ENCODE measurements at places on chromosomes 3 and 15. TPM values are rescaled to one million over a fixed set of nuclear protein-coding genes. Genes with fewer than 3 reads are reported as not detected.

Gene KBTBD13
- not detected for total RNA-seq

Gene INAFM2
- total RNA-seq, result 32.7 TPM

DNA sequence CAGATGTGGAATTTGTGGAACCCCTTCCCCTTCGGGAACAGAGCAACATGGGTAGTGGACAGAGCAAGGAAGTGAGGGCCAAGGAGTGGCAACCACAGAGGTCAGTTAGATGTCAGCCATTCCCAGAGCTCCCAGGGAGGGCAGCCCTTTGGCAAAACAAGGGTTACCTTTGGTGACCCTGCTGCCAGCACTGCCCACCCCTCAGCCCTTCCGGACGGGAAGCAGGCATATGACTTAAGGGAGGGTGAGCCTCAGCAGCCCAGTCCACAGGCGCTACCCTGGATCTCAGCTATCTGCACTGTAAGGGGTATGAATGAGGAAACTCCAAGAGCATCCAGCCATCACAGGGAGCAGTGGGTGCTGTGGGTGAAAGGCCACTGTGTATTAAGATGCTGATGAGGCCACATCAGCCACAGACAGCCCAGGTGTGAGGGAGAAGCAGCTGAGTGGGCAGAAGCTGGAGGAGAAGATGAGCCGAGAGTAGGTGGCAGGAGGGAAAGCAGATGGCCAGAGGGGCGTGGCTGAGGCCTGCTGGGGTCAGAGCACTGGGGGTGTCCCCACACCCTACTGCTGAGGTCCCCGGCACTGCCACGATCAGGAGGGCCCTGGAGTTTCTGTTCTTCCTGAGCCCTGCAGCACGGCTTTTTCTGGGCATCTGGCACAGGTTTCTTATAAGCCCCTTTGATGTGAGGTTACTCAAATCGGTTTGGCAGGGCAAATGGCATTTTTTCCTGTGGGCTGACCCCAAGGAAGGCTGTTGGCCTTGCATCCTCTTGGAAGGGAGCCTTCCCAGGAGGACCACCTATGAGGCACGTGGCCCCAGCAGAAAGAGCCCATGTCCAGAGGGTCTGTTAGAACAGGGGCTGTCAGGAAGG, 6.2 kb downstream of the PLA2G4D start:
- DNase-seq, result no peak

Gene TIGIT
- total RNA-seq, result not detected

DNA sequence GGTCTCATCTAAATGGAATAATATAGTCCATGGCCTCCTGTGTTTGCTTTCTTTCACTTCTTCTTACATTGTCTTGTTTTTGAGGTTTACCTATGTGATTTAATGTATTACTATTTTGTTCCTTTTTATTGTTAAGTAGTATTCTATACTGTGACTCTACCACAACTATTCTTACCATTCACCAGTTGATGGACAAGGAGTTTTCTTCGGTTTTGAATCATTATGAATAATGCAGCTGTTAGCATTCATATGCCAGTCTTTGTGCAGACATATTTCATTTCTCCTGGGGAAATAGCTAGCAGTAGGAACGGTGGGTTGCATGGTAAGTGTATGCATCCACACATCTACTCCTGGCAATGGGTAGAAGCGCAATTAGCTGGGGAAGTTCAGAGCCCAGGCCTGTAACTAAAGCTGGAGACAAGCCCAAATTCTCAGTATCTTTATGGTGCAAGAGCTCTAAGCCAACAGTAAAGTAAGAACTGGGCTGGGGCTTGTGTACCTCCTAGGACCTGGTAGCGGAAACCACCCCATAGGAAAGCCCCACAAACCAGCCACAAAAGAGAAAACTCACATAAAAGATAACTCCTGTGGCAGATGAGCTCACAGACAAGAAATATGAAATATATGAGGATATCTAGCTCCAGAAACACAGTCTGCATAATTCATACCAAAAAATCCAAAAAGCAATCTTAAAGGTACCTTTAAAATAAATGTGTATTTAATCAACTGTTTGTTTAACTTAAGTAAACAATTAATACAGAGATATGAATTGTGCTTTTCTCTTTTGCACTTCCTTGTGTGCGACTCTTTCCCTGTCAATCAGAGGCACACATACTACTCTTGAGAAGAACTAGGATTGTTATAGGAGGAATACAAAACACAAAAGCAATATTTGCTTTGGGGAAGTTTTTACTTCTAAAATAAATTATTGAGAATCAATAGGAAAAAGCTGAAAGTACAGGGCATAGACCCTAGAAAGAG, 2.7 kb upstream of the CSTA start:
- DNase-seq, result no peak

DNA sequence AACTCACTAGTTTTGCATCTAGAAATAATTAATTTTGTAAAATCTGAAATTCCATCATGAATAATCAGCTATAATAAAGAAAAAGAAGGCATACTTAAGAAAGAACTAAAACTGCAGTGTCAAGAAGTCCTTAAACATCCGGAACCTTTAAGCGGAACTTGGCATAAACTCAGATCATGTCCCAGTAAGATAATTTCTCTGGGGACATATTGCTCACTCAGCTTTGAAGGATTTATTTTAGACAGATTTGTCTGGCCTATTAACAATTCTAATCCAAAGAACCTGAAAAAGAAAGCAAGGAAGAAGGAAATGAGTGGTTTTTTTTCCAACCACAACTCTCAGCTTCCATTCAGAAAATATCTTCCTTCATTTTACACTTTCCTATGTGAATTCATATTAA, 850.3 kb downstream of the ROBO1 start:
- DNase-seq, result no peak

- no peak for DNase-seq
Measured at GRCh38 chr3:43236008-43236407, 50.3 kb upstream of the SNRK start.

DNA sequence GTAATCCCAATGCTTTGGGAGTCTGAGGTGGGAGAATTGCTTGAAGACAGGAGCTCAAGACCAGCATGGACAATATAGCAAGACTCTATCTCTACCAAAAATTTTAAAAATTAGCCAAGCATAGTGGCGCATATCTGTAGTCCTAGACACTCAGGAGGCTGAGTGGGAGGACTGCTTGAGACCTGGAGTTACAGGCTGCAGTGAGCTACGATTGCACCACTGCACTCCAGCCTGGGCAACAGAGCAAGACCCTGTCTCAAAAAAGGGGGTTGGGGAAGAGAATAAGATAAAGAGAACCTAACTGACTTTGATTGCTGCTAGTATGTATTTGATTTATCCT, 755 bp downstream of the CD200R1 start:
- no peak for DNase-seq

Gene SOX14
- total RNA-seq, result 0.23 TPM

Gene ATP8B4
- total RNA-seq, result 4.5 TPM

GRCh38 chr15:39855400-39855799, 64.7 kb downstream of the GPR176 start:
- DNase-seq, result no peak

DNA sequence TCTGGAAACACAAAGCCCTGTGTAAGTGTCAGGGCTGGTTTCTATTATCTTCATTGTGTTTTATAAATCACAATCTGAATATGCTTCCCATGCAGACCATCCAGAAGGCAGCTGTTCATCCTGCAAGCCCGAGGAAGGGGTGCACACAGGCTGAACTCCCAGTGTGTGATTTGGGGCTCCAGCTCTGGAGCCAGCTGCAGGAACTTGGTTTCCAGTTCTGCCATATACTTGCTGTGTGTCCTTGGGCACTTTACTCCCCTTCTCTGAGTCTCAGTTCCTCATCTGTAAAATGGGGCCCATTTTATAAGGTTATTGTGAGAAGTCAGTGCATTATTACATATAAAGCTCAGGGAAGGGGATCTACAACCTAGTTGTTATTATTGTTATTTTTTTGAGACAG, 22.6 kb downstream of the CYP8B1 start:
- no peak for DNase-seq

Gene PLA1A
- total RNA-seq, result not detected

DNA sequence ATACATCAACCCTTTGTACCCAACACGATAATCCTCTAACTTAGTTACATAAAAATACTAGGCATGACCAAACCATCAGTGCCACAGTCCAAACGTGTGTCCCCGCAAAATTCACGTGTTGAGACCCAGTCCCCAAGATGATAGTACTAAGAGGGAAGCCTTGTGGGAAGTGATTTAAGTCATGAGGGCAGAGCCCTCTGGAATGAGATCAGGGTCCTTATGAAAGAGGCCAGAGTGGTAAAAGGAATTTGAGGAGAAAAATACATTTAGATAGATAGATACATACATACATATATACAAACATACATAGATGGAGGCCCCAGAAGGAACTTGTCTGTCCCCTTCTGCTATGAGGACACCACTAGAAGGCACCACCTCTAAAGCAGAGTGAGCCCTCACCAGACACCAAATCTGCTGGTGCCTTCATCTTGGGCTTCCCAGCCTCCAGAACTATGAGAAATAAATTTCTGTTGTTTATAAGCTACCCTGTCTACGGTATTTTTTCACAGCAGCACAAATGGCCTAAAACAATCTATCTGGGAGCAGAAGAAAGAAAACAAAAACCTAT, 8.0 kb downstream of the TBC1D2B start:
- DNase-seq, result no peak

DNA sequence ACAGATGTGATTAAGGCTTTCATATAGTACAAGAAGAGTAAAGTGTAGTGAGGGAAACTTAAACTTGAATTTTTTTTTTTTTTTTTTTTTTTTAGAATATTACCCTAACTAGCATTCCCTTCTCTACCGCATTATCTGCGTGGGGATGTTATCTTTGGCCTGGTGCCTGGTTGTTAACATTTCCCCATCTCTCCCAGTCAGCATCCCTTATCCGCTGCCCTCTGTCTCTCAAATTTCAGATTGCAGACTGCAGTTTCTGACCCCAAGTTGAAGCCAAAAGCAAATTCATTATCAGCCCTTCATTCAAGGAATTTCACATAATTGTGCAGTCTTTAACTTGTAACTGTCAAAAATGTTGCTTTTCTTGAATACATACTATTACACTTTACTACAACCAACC, 353.0 kb downstream of the PLOD2 start:
- DNase-seq, result peak; percentile 40

Gene SLC22A13
- 0.66 TPM for total RNA-seq

GRCh38 chr3:34301313-34301712, 502.9 kb downstream of the PDCD6IP start:
- DNase-seq, result peak; percentile 41

GRCh38 chr15:70892912-70893560, 410 bp downstream of the LRRC49 start:
- no peak for DNase-seq

Gene CEP19
- 2.3 TPM for total RNA-seq

Gene ATP11B
- 24.7 TPM for total RNA-seq

DNA sequence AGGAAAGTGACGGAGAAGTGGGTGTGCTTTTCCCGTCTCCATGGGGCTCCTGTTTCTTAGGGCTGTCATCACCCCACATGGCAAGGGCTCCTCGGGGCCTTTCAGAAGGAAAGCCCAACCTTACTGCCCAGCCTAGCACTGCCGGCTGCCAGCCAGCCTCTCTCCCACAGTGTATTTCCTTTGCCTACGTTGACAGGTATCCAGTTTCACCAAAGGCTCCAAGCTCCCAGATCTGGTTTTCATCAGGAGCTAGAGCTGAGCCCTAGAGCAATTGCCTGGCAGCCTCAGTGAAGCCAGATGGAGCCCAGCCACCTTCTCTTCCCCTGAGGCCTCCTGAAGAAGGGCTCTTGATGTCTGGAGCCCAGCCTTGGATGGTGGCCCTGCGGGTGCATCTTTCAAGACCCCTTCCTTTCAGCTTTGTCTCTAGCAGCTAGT, 20.2 kb downstream of the CRABP1 start:
- peak; percentile 33 for DNase-seq

Gene CPNE4
- 4.1 TPM for total RNA-seq

Gene IL12A
- total RNA-seq, result 0.69 TPM

- no peak for DNase-seq
Measured at GRCh38 chr3:184663356-184663755, 48.5 kb downstream of the MAGEF1 start.

Gene ECE2
- total RNA-seq, result 0.24 TPM

- no peak for DNase-seq
Measured at GRCh38 chr15:94235646-94236045, 4.3 kb downstream of the MCTP2 start.

Gene ITIH3
- total RNA-seq, result 0.31 TPM

Gene SLCO3A1
- total RNA-seq, result 9.4 TPM

DNA sequence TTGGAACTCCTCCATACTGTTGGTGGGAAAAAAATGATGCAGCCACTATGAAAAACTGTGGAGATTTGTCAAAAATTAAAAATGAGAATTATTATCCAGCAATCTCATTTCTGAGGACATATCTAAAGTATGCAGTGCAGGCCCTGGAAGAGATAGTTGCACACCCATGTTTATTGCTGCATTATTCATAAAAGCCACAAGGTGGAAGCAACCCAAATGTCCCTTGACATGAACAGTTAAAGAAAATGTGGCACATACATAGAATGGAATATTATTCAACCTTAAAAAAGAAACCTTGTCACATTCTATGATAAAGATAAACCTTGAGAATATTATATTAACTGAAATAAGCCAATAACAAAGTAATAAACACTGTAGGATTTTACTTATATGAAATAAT, 80.9 kb upstream of the ARHGEF26 start:
- no peak for DNase-seq

GRCh38 chr3:16467393-16467792, 46.1 kb downstream of the RFTN1 start:
- peak; percentile 38 for DNase-seq

- DNase-seq, result no peak
Measured at GRCh38 chr3:164408326-164408725, 670.0 kb downstream of the SI start.

DNA sequence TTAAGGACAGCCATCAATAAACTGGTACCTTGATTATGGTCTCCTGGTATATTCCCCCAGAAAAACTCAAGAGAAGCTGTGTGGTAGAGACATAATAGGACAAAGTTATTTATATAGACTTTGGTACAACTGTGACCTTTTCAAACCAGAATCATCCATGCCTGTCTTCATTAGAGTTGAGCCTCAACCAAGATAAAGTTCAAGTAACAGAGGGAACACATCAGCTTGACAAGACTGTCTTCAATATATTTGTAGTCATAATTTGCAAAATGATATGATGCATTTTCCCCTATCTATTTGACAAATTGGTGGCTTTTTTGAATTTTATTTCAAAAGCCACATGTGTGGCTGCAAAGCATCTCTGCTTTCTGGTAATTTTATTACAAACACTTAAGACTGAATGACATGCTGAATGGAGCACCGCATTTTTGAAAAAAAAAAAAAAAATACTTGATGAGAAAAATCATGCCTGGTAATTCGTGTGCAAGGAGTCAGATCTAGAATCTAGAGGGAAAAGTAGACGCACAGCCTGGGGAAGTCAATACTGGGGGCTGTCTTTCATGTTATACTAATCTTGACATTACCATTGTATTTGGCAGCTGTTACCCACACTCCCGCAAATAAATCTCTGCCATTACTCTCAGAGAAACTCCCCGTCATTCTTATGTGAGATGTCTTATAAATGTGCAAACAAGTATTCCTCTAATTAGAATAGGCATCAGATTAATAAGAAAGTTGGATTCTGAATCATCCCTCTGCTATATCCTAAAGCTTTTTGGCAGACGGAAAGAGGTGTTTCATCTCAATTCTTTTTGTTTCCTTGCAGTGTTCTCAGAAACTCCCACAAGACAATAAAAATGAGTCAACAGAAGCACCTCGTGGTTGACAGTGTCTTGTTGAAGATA, 554.8 kb upstream of the CBLB start:
- no peak for DNase-seq

Gene IGSF10
- 0.94 TPM for total RNA-seq

- no peak for DNase-seq
Measured at GRCh38 chr3:157087780-157088600, 72.0 kb downstream of the CCNL1 start.

- no peak for DNase-seq
Measured at GRCh38 chr3:50612970-50613846, 1.6 kb upstream of the CISH start.

Gene CYP19A1
- total RNA-seq, result not detected

GRCh38 chr3:71425491-71426071, 157.9 kb downstream of the FOXP1 start:
- DNase-seq, result no peak

Gene ZNF620
- total RNA-seq, result 13.6 TPM

Data from GM23338 (cell line).